ENCODE measurements at places on chromosomes 7 and 10. TPM values are rescaled to one million over a fixed set of nuclear protein-coding genes. Genes with fewer than 3 reads are reported as not detected.

DNA sequence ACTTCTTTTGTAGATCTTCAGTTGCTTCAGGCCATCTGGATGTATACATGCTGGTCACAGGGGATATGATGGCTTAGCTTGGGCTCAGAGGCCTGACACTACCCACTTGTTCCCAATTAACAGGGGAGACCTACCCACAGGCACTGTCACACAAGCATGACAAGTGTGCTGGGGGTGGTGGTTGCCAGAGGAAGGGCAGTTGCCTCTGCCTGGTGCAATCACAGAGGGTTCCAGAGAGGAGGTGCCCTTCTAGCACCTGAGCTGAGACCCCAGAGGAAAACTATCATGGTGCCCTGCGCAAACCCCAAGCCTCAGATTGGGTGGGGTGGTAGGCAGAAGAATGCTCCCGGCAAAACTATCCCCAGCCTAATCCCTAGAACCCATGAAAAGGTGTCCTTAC, 65.6 kb upstream of the NANOS1 start:
- no peak for DNase-seq

DNA sequence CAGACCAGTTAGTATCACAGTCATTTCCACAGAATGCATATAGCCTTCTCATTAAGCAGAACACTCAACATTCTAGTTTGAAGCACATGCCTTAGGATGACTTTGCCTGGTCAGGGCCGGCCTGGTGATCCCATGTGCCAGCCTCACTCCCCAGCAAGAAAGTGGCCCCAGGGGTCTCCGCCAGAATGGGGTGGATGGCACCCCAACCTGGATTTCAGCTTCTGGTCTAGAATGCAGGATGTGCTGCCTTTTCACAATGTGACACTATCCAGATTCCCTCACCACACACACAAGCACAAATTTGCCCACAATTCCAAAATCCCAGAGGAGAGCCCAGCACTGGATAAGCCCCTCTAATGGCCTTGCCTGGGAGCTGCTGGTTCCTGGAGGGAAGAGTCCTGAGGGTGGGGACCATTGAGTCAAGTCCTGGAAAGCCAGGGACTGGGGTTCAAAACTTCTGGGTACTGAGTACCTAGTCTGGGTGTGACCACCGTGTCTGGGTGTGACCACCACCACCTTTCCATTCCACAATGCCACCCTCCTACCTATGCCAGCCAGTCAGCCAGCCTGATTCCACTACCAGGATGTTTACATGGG, 41.5 kb upstream of the GPAM start:
- DNase-seq, result no peak

DNA sequence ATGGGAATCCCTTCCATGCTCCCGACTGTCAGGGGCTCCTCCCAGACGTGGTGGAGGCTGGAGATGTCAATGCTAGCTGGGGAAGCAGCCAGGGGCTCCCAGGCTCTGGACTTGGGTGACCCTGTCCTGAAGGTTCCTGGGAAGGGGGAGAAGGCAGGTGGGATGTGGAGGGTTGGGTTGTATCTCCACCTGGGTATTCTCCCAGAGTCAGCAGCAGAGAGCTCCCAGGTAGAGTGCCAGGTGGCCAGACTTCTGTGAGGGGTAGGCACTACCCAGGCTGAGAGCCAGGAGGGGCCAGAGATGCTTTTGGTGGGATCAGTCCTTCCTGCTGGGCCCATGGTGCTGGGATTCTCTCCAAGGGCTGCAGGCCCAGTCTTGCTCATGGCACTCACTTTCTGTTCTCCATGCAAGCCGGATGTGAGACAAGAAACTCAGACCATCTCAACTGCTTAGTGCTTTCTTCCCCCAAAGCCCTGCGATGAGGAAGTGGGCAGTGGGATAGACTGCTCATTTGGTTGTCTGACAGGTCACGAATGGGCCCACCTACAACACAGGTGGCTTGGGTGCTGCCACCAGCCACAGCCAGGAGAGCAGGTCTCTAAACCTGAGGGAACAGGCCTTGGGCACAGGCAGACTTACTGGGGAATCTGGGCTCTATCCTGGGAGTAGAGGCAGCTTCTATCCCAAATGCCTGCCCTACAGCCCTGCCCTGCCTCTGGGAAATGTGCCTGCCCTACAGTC, 52.5 kb upstream of the CAMK2B start:
- DNase-seq, result no peak

DNA sequence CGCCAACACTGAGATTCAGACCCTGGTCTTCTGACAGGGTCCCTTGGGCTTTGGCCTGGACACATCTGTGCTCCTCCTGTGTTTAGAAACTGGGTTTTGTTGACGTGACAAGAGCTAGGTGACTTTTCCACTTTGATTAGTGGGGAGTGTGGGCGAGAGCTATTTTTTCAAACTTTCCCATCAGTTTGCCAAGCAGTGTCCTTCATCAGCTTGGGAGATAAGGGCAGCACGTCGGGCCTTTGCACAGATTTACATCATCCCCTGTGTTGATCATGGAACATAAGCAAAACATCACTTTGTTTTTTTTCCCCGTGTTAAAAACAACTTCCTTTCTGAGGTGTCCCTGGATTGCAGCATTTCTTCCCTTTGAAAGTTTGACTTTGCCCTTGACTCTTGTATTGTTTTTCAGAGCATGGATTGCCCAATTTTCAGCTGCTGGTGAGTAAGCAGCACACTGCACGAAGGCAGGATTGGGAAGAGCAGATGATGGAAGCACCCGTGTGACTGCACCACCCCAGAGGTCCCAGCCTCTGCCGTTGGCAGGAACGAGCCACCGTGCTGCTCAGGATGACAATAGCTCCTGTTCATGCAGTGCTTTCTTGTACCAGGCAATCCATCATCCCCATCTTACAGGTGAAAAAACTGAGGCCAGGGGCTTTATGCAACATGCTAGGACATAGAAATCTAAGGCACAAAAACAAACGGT, 6.4 kb upstream of the IGFBP1 start:
- DNase-seq, result no peak

- no peak for DNase-seq
Observed at GRCh38 chr10:131970946-131971345, 10.8 kb downstream of the BNIP3 start.

GRCh38 chr10:47012214-47012613, 101.0 kb downstream of the PTPN20 start:
- no peak for DNase-seq

- DNase-seq, result no peak
Observed at GRCh38 chr7:42883950-42884349, 27.9 kb downstream of the C7orf25 start.

GRCh38 chr10:128870830-128871597, 596.0 kb upstream of the MGMT start:
- no peak for DNase-seq

DNA sequence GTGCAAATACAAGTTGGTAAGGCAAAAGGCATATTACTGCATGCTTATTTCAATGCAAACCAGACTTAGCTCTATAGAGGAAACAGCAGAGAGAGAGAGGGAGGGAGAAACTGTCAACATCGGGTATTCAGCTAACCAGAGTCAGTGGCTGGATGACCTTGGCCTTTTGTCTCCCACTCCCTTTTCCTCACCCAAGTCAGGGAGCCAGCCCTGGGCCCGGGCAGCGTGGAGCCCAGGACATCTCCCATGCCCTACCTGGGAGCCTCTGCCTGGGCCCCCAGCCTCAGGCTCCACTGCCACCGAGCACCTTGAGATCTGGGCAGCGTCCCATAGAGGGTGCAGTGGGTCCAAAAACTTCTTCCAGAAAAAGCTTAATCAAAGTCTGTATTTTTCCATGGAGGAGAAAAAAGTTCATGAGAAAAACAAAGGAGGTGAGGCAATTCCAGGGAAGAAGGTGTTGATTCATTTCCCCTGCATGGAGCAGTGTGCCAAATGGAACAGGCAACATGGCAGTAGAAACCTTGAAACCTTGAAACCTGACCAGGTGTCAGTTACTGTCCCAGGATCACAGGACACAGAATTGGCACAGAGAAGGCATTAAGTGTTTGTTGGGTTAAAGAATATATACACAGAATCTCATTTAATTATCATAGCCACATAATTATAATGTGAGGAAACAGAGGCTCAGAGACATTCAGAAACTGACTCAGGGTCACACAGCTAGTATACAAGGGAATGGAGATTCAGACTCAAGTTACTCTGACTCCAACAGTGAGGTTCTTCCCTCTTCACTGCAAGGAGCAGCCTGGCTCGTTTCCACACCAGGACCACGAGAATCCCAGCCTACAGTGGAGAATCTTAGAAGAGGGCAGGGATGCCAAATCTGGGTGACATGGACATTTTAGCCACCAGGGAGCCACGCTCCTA, 5.8 kb upstream of the NCOA4 start:
- DNase-seq, result no peak

GRCh38 chr10:89793649-89794254, 92.4 kb downstream of the KIF20B start:
- DNase-seq, result peak; percentile 56

GRCh38 chr10:46550076-46550790, 6.2 kb downstream of the GPRIN2 start:
- no peak for DNase-seq

DNA sequence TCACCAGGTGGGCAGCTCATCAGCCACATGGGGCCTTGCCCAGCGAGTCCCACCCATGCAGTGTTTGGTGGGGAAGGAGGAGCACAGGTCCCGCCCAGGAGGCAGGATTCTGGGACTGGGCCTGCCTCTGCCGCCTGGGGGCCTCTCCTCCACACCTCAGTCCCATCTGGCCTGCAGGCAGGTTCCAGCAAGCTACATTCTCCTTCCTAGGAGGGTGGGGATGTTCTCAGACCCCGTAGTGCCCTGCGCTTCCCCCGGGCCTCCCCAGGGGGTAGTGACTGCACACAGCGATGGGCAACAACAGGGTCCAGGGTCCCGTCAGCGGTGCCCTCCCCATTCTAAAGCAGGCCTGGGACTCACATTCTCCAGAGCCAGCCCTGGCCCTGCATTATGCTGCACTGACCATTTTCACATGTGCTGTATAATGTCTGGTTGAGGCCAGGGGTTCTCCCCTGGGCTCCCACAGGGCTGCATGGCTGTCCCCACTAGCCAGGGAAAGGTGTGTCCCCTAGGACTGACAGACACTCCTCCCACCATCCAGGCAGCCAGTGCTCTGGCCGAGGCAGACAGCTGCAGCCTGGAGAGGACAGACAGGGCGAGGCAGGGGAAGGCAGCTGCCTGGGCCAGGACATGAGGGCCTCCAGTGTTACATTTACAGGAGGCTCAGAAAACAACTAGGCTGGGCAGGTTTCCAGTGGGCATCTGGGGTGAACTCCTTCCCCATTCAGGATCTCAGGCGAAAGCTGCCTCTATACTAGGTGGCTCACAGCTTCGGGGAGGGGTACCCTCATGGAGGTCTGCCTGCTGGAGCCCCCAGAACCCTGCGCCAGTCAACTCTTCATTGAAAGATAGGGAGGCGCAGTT, 9.3 kb downstream of the RASGEF1A start:
- no peak for DNase-seq

GRCh38 chr7:95052566-95053094, 145.2 kb downstream of the PPP1R9A start:
- no peak for DNase-seq

- no peak for DNase-seq
Observed at GRCh38 chr10:70756700-70757360, 28.3 kb downstream of the TBATA start.

DNA sequence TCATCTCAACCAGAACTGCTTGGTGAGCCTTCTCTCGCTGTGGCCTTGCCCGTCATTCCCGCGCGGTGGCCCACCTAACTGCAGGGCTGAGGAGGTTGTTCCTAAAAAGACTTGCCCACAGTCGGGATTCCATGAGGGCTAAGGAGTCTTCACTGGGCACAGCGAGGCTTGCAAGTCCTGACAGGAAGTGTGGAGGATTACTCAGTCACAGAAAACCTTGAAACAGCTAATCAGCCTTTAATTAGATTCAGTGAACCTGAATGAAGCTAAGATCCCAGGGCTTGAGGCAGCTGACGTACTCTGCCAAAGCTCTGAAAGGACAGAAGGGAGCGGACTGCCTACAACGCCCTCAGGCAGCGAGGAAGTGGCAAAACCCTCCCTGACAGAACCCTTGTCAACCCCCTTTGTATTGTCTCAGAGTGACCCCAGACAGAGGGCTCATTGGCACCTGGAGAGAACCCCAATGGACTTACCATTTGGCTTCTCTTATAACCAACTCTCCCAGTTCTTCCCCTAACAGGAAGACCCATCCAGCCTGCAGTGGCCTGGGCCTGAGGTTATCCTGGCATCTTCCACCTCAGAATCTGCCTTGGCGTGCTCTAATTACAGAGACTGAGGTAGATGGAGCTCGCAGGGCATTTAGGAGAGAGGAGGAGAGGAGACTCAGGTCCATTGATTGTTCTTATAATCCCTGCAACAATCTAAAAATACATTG, 2.5 kb upstream of the LAMB4 start:
- DNase-seq, result no peak

- DNase-seq, result no peak
Observed at GRCh38 chr10:13091801-13092200, 8.2 kb upstream of the OPTN start.

- DNase-seq, result no peak
Observed at GRCh38 chr10:44963772-44964633, 4.4 kb downstream of the RASSF4 start.

GRCh38 chr10:21888959-21889358, 114.6 kb downstream of the DNAJC1 start:
- DNase-seq, result peak; percentile 4

DNA sequence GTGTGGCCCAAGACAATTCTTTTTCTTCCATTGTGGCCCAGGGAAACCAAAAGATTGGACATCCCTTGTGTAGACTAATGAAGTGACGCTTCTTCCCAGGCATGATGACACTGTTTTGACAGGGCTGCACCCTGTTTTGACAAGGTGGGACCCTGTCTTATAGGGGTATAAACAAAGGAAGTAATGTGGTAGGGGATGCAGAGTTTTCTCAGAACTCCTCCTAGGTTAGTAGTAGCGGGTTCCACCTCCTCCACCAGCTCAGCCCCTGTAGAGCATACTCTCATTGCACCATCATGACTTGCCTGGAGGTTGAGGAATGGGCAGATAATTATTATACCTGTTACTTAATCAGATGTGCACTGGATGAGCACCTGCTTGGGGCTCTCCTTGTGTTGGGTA, 123.1 kb downstream of the CCNY start:
- no peak for DNase-seq

GRCh38 chr10:114851336-114851735, 29.8 kb downstream of the FHIP2A start:
- no peak for DNase-seq

GRCh38 chr7:68245688-68246087, 1249.1 kb downstream of the TYW1 start:
- DNase-seq, result no peak

GRCh38 chr10:125203186-125203800, 42.9 kb upstream of the CTBP2 start:
- no peak for DNase-seq

DNA sequence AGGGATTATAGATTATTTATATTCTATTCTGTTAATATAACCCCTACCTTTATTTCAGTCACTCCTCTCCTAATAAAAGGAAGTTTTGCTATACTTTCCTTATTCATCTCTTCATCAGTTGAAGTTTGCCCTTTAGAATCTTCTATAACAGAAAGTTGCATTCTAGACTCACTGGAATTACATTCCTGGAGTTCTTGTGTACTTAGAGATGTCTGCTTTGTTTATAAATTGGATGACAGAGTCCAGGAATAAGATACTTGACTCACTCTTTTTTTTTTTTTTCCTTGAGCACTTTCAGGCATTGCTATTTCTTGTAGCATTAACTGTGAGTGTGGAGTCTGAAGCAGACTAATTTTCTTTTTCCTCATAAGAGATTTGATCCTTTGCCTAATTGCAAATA, 640.8 kb downstream of the XPNPEP1 start:
- no peak for DNase-seq

Gene GSAP
- 12.5 TPM for polyA plus RNA-seq

Gene ZMIZ1
- polyA plus RNA-seq, result 0.58 TPM

Gene ZNF727
- not detected for polyA plus RNA-seq

Gene OPN4
- not detected for polyA plus RNA-seq

Gene CLDN4
- 0.05 TPM for polyA plus RNA-seq

Gene OR2A7
- polyA plus RNA-seq, result 0.76 TPM

Measured in CD4-positive, alpha-beta memory T cell (primary cell).